T-helper 17 cell (primary cell): ENCODE measurements at places on chromosomes 12 and 14.

DNA sequence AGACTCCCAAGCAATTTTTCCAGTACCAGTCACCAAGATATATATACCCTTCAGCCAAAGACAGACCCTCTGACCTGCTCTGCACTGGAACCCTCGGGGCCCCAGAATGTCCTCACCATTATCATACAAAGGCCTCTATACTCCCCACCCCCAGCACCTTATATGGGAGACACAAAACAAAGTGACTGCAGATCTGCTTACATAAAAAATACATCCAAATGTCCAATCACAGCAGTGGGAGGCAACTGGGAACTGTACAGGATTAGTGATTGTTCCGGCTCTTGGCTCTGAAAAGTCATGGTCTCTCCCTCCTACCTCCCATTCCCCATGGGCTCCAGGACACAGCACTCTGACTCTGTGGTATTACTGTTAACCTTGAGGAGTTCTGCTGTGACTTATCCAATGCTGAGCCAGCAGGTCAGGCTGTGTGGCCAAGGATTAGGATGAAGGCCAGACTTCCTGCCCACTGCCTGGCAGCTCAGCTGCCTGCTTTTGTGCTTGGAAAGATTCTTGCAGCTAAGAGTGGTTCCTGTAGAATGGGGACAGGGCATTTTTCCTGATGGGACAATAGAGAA, 13.7 kb downstream of the OXA1L start:
- no peak for DNase-seq

DNA sequence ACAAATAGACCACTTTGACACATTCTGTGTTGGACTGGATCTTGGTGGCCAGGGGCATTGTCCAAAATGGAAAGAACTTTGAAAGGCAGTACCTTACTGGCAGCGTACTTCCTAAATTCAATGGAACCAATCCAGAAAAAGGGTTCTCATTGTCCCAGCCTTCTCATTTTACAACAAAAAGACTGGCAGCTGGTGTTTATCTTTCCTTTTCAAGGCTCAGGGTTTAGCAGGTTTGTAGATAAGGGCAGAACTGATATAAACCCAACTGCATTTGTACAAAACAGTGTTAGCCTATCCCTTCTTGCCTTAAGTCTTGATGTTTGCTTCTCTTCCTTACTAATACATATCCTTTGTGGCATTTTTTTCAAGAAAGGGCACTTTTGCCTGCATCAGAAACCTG, 7.7 kb downstream of the THAP2 start:
- no peak for DNase-seq

DNA sequence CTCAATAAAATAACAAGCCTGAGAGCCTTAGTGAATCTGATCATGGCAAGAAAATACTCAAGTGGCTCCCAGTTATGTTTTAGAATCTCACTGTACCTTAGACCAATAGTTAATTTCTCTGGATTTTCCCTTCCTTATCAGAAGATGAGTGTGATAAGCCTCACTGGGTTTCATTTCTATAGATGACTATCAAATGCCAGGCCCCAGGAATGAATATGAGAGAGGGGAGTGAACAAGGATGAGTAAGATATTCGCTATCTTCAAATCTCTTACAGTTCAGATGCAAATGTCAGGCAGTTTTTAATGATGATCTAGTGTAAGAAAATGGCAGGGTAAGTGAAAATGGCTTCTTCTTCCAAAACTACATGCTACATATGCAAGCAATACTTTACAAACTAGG, 26.1 kb upstream of the OR10P1 start:
- no peak for DNase-seq

DNA sequence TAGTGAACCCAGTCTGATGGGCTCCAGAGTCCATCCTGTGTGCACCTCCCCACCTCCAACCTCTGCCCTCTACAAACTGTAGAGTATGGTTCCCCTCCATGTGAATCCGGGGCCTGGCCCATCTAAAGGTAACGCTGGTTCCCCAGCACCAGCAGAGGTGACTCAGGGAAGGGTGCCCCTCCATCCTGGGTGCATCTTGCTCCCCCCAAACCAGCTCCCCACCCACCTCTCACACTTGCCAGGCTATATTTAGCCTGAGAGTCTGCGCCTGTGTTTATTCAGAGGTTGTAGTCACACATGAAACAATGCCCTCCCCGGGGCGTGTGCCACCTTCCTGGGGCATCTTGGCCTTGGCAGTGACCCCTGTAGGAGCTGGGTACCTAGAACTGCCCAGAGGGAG, 26.2 kb downstream of the RASAL1 start:
- DNase-seq = no peak

DNA sequence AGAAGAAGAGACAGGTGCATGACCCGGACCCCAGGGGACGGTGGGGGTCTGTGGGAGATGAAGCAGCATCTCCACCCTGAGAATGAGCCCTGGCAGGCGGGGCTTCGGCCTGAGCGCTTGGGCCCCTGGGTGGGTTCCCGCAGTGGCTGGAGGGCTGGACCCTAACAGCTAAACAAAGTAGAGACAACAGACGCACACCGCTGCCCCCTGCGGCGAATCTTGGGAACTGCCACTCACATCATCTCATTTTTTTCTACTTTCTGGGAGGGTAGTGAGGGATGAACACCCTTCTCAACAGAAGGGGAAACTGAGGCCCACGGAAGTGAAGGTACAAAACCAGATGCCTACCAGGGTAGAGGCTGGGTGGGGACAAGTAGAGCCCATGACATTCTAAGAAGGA, 104.7 kb downstream of the RFLNA start:
- no peak for DNase-seq

- no peak for DNase-seq
Measured at GRCh38 chr14:98170575-98170974, 1101.4 kb downstream of the BCL11B start.

GRCh38 chr12:24584032-24584675, 364.7 kb downstream of the BCAT1 start:
- DNase-seq = no peak

GRCh38 chr12:118029166-118029565, 12.7 kb downstream of the RFC5 start:
- DNase-seq = no peak

- no peak for DNase-seq
Measured at GRCh38 chr12:106113042-106113441, 25.7 kb downstream of the NUAK1 start.

GRCh38 chr14:31059152-31059924, 33.2 kb upstream of the STRN3 start:
- DNase-seq = no peak

GRCh38 chr14:75499084-75499875, 23.0 kb upstream of the BATF start:
- no peak for DNase-seq

DNA sequence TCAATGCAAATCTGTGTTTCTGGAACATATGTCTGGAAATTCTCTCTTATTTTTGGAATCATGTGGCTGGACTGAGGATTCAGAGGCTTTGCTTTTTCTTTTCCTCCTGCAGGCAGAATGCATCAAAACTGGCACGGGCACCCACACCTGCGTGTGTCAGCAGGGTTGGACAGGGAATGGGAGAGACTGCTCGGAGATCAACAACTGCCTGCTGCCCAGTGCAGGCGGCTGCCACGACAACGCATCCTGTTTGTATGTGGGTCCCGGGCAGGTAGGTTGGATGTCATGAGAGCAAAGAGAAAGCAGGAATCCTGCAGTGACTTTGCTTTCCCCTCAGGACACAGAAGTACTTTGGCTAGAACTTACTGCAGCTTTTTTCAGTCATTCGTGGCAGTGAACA, 90.3 kb downstream of the STAB2 start:
- DNase-seq = no peak

DNA sequence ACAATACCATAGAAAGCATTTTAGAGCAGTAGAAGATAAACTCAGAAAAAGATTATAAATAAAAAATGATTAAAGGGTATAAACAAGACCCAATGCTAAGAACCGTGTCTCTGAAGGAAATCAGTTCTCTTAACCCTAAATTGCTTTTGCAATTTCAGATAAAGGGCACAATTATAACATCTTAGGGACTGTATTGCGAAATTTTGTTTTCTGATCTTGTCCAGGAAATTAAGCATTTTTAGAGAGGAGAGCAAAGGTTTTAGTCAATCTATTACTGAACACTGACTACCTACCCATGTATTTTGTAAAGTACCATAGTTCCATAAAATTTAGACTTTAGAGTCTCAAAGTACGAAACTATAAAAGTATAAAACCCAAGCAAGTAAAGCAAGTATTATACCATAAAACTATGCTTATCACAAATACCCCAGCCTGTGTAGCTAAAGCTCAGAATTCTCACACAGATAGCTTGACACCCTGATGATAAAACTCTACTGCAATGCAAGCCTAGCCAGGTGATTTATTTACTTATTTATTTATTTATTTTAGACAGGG, 6.8 kb upstream of the CHPT1 start:
- DNase-seq = no peak

DNA sequence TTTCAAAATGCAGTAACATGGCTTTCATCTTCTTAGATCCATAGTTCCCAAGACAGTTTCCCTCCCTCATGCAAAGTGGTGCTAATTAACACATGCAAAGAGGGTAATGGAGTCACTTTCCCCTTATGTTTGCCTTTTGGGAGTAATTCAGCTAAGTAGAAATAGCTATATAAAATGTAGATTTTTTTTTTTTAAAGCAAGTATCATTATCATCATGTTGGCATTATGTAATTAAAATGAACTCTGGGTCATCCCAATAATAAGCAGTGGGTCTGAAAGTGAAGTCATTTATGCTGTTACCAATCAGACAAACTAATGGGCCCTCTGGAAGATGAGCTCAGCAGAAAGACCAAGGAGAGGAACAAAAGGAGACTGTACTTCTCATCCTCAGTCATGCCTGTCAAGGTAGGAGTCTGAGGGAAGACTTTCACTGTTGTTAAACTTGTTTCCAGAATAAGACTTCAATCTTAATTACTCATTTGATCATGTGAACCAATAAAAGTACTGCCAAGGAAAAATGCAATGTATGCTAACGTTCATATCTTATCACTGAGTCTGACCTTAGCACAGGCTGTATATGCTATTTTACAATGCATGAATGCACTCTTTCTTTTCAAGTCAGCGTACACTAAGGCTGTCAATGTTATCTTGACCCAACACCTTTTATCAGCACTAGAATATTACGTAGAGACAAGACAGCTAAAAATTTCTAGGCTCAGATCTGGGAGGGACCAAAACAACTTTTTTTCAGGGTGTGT, 26.8 kb downstream of the AREL1 start:
- no peak for DNase-seq

DNA sequence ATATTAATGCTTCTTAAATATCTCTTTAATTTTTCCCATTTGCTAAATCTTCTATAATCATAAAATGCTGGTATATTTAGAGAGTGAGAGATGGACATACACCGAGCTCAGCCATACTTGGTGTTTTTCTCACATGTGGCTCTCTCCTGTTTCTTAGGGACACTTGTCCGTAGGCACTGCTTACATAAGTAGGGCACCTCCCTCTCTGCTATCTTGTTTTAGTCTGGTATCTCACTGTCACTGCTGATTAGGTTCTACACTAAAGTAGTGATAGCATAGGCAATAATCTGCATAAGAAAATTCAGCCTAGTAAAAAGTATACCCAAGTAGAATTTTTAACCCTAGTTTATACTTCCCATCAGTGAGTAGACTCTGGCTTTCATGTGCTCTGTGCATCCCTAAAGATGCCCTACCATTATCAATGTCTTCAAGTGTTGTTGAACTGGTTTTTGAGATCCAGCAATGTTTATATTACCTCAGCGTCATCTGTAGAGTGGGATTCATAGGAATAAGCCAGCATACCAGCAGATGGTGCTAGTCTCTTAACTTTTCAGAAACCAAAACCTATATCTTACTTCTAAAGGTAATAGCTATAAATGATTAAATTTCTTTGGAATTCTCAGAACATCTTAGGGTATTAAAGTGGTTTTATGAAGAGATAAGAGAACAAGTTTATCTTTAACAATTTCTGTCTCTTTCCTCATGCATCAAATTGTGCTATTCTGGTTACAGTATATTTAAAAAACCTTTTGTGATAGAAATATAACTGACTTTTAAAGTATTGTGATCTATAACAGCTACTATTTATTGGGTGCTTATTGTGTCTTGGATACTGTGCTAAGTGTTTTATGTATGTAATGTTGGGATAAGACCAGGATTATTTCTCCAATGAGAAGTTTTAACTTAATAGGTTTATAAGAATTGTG, 32.9 kb downstream of the ARID2 start:
- DNase-seq = no peak

GRCh38 chr14:93033983-93034670, 81.6 kb downstream of the ITPK1 start:
- no peak for DNase-seq

GRCh38 chr14:91244501-91244901, at the start of gene GPR68:
Gene GPR68, minus strand, starts transcription at chr14:91244704. Its CDS starts 9,654 bp downstream, at chr14:91235050.
- DNase-seq = no peak

GRCh38 chr12:130576371-130576816, 139.7 kb downstream of the RIMBP2 start:
- DNase-seq = no peak

DNA sequence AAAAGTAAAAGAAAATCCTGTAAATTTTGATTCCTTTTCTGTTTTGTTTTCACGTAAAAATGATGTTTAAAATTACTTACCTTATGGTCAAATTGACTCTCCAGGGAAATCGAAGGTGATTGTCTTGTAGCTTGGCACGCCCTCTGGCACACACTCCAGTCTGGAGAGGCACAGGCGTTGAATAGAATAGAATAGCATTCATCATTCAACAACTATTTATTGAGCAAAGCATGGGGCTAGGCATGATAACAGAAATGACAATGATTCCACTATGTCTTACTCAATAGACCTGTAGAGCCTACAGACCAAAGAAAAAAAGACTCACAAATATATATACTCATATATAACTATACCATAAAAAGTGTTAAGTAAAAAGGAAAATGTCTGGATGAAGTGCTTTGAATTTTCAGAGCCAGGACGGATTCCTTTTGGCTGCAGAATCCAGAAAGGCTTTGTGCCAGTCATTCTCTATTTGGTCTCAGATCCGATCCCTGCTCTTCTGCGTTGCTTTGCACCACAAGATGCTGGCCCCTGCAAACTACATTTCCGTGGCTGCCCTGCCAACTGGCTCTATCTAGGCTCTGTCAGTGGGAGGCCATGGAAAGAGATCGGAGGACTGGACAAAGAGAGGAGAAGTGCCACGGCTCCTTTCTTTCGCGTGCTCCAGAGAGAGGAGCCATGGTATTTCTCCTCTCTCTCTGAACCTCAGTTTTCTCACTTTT, 231.8 kb downstream of the CRADD start:
- no peak for DNase-seq

DNA sequence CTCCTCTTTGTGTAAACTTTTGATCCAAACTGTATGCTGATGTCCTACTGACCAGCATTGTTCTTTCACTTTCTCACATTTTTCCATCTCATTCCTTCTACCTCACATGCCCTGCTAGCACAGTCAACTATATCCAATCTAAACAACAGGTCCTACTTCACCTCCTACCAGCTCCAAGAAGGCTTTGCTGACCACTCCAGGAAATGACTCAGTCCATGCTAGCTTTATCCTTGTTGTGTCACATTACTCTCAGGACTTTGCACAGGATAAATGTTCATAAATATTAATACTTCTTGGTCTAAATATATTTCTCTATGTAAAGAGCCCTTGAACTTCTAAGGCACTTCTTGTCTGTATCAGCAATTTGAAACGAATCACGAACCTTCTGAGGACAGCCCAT, 64.9 kb upstream of the PCED1B start:
- DNase-seq = no peak

GRCh38 chr12:116718655-116719454, 19.0 kb downstream of the SPRING1 start:
- no peak for DNase-seq

GRCh38 chr12:114045349-114045748, 79.2 kb upstream of the RBM19 start:
- DNase-seq = no peak
